ENCODE measurements at places on chromosomes 6 and 20.

DNA sequence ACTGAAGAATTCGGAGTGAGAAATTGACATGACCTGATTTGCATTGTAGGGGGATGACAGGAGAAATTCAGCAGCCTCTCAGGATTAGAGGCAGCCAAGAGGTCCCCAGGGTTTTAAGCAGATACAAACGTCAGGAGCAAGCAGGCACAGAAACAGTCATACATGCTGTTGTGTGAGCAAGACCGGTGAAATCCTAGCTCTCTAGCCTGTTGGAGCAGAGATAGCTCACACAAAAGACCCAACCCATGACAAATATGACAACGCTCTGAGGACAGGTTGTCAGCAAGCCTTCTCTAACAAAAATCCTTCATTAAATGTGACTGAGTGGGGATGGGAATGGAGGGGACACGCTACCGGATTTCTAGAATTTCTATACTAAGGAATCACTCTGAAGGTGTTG, 23.0 kb upstream of the AKAP12 start:
- no peak for DNase-seq

DNA sequence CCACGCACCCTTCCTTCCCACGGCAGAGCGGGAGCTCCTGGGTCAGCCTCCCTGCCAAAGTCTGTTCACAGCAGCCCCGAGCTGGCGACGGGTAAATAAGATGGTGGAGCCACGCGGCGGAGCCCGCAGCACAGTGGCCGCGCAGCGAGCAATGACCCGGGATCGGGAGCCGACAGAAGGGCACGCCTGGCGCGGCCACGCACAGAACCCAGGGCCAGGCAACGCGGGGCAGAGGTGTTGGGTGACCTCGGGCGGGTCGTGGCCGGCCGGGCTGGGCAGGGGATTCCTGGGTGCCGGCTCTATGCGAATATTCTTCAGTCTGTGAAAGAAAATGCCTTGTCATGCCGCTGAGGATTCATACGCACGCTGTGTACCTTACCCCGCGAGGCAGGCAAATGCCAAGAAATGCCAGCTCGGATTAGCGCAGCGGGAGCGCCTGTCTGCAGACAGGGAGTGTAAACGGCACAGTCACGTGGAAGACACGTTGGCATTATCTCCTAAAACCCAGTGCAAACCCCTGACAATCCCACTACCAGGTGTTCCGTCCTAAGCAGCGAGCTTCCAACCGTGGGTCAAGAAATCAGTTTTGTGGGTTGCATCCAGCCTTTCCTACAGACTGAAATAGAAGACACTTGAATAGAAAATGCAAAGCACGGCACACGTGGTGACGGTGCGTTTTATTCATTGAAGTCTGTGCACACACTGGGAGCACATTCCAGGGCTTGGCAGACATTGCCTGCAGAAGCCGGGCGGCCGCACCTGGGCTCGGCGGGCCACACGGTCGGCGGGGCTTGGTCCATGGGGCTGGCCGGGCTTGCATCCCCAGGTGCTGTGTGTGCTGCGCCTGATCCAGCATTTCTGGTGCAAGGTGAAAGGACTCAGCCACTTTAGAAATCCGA, 18.3 kb downstream of the CHRNA4 start:
- DNase-seq, result no peak

- DNase-seq, result no peak
These were observed 188.2 kb upstream of the ASCC3 start for GRCh38 chr6:101069191-101069795.

- no peak for DNase-seq
These were observed 77.3 kb downstream of the CD40 start for GRCh38 chr20:46195264-46196036.

GRCh38 chr6:129583866-129584265, 126.1 kb downstream of the ARHGAP18 start:
- no peak for DNase-seq

- no peak for DNase-seq
These were observed 28.2 kb downstream of the GPR63 start for GRCh38 chr6:96809119-96809518.

DNA sequence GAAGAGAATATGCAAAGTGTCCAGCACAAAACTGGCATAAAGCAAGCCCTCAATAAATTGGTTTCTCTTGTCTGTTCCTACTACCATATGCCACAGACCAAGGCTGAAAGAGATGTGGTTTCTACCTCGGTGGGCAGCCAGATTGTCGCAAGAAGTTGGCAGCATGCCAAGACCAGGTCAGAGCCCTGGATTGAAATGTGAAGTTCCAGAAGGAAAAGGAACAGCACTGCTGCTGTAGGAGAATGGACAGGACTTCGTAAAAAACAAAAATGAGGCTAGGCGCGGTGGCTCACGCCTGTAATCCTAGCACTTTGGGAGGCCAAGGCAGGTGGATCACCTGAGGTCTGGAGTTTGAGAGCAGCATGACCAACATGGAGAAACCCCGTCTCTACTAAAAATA, 22.1 kb downstream of the MRPL14 start:
- no peak for DNase-seq

DNA sequence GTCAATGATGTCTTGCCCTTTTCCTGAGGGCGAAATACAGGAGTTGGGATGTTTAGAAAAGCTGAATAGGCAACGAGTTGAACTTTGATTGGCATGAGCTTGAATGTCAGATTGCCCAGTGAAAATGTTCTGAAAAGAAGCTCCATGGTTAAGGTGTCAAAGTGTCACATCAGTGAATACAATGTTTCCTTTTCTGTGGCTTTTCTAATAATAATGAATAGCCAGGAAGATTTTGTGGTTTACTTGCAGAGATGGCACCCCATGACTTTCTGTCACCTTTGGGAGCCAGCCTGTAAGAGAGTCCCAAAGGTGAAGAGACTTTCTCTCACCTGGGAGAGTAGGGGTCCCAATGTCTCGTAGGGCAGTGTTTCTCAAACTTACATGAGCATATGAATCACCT, 119.2 kb downstream of the KCNQ5 start:
- no peak for DNase-seq

DNA sequence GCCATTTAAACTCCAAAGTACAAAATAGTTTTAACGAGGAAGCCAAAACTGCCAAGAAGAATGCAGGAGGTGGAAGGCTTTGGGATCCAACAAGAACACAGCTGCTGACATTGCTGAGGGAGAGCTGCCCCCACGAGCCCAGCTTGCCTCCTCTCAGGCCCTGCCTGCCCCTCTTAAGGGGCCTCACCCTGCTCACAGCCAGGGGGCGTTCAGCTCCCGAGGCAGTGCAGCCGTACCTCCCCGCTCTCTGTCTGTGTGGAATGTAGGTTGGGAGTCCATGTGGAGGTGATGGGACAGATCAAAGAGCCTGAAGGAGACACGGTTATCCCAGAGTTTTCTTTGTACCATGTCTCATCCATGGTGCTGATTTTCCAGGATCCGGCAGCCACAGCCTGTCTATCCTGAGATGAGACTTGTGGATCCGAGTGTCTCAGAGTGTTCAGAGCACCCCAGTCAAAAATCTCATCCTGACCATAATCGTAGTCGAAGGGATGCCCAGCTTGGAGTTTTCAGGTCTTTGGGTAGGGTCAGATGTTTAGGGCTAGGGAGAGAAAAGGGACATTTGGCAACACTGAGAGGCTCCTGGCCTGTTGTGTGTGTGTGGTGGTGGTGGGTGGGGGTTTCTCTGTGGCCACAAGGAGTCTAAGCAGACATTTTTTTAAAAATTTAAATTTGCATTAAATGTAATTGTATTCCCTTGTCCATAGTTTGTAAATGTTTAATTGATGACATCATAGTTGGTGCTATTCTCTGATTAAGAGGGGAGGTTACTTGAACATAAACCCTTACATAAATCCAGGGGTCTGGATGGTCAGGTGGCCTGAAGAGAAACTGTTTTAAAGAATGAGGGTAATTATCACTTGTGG, 111.4 kb upstream of the CLDN20 start:
- no peak for DNase-seq

DNA sequence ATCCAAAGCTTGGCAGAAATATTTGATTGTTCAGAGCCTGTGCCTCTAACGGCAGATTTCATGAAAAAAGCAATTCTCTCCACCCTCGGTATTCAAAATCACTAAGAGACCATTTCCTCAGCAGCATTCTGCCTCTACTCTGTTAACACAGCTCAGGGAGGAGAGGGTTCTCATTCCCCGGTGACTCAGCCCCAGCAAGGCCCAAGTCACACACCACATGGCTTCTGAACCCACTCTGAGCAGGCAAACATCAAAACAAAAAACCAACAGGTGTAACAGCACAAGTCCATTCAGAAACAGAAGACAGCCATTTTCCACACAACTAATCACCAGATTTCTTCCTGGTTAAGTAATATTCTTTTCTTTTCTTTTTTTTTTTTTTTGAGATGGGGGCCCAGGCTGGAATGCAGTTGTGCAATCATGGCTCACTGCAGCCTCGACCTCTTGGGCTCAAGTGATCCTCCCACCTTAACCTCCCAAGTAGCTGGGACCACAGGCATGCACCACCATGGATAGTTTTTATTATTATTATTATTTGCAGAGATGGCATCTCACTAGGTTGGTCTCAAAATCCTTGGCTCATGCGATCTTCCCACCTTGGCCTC, 55.4 kb downstream of the GFOD1 start:
- DNase-seq, result no peak

DNA sequence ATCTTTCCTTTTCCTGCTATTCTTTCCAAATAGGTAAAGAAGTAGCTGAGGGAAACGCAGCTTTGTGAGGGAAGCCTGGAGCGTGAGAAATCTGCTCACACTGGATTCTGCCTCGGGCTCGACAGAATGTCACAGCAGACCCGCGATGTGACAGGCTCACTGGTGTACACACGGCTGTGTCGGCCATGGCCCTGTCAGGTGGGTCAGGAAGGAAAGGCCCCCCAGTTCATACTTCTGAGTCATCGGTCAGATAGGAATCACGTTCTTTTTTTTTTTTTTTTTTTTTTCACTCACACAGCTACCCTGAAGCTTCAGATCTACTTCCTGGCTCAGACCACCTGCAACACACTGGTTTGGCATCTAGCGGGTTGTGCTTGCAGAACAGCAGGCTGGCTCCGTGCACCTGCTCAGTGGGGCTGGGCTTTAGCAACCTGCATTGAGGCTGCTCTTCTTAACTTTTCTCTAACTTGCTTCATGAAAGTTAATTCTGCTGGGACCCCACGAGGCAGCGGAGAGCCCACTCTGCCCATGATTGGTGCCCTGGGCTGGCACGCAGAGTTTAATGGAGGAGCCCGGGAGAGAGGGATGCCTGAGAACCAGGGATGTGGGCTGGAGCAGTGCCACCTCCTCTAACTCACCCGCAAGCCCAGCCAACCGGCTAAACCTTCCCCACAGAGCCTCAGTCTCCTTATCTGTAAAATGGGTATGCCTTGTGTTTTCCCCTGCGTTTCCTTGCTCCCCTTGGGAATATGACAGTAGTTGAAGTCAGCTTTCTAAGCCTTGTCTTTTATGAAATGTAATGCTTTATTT, 61.5 kb upstream of the FNDC1 start:
- DNase-seq, result no peak

DNA sequence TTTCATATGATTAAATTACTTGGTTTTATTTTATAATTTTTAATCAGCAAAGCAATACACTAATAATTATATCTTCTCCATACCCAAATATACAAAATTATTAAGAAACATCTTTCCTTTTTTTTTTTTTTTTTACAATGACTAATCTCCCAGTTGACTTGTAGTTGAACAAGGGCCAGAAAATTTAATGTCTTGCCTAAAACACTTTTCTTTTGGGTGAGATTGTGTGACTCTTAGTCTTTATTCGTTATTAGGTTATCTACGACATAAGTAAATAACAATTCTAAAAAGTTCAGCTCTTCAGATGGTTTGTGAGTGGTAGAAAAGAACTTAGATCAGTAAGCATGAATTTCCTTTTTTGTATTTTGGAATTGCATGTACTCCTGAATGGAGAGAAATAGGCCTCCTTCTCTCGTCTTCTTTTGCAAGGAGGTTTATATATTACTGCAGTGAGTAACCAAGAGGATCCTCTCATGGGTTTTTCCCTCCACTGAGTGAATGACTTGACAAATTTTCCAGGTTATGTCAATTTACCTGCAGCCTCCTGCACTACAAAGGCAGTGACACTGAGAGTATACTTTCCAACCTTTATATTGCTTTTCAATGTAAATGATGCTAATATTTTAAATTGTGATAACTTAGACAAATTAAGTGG, 364.5 kb upstream of the CITED2 start:
- no peak for DNase-seq

DNA sequence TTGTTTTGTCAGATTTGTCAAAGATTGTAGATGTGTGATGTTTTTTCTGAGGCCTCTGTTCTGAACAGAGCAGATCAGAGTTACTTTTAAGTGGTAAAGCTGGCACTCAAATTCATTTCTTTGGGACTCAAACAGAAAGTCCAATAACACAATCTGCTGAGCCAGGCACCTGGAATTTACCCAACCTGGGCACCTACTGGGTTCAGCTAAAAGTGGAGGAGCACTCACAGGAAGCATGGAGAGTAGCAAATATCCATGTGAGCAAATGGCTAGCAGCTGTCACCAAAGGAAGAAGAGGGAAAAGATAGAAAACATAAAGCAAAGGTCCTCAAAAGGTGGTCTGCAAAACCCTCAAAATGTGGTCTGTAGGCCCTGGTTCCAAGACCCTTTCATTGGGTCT, 116.8 kb downstream of the FIG4 start:
- DNase-seq, result no peak

DNA sequence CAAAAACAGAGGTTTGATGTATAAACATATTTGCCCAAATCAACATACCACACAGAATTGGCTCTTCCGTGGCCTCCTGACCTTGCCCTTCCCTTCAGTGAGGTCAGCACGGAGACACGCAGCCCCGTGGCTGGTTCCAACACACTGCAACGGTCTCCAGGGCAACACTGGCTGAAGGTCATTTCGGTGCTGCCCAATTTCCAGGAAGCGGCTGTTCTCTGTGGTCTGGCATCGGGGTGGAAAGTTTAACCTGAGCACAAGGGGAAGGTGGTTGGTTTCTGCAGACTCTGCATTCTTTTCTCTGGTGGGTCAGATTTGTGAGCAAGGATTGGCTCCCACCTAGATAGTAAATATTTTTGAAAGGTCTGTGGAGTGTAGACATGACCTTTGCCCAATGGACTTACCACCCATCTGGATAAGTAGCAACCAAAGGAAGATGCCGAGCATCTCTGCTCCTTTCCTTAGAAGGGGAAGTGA, 177.6 kb upstream of the PHACTR1 start:
- DNase-seq, result no peak

GRCh38 chr6:136087986-136088385, 162.1 kb downstream of the MTFR2 start:
- DNase-seq, result no peak

DNA sequence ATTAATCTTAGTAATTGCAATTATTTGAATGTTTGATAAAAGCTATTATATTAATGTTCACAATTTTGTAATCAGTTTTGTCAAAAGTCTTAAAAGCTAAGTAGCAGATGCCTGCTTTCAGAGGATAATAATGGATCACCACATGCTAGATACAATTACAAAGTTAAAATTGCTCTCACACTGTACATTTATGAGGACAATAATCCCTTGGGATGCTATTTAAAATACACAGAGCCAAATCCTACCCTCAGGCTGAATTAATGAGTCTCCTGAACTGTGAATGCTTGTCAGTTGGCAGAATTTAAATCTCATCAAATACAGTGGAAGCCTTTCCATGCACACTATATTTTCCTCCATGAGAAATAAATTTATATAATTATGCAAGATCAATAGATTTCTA, 153.3 kb upstream of the SYNCRIP start:
- DNase-seq, result no peak

GRCh38 chr6:51105357-51105756, 286.7 kb downstream of the TFAP2B start:
- no peak for DNase-seq

Data from stimulated activated CD4-positive, alpha-beta T cell treated with anti-CD3 and anti-CD28 coated beads, Interleukin-2, amount 100 ng/mL, for 48 hours (primary cell).